ENCODE measurements at places on chromosomes 4 and X.

DNA sequence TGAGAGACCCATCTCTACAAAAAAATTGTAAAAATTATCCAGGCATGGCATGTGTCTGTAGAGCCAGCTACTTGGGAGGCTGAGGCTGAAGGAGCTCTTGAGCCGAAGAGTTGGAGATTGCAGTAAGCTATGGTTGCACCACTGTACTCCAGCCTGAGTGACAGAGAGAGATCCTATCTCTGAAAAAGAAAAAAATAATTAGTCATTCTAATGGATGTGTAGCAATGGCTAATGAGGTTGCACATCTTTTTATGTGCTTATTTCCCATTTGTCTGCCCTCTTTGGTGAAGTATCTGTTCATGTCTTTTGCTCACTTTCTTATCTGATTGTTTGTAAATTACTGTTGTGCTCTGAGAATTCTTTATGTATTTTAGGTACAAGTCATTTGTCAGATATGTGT is 19.0 kb upstream of the MAML3 start:
- no peak for DNase-seq

GRCh38 chr4:151955721-151956380 is 195.0 kb upstream of the GATB start:
- DNase-seq: no peak

DNA sequence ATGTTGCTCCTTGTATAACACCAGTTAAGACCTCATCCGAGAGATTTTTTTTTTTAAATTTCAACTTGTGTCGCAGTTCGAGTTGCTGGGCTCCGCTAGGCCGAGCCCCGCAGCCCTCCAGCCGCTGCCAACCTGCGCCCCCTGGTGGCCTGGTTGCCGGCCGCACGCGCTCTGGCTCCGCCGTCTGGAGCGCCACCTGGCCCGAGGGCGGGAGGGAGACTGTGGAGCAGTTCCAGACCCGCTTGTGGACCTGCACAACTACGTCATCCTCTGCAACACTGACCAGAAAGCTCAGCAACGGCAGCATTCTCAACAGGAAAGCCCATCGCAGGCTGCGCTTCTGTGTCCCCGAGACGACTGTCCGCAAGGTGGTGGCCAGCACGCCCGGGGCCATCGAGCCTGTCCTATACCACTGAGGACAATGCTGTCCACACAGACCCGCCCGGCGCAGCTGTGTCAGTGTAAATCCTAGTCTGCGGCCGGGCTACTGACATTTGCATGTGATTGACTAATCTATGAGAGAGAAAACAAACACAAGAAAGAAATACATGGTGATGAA is 39.1 kb downstream of the ARL9 start:
- DNase-seq: peak; percentile 78

- no peak for DNase-seq
Measured at GRCh38 chr4:52010986-52011385, 9.2 kb downstream of the LRRC66 start.

GRCh38 chrX:9899640-9900111 is 67.5 kb upstream of the CLDN34 start:
- peak; percentile 49 for DNase-seq

GRCh38 chr4:107213410-107213809 is 177.3 kb upstream of the DKK2 start:
- DNase-seq: peak; percentile 79

GRCh38 chr4:159308566-159309340 is 205.9 kb downstream of the RAPGEF2 start:
- no peak for DNase-seq

DNA sequence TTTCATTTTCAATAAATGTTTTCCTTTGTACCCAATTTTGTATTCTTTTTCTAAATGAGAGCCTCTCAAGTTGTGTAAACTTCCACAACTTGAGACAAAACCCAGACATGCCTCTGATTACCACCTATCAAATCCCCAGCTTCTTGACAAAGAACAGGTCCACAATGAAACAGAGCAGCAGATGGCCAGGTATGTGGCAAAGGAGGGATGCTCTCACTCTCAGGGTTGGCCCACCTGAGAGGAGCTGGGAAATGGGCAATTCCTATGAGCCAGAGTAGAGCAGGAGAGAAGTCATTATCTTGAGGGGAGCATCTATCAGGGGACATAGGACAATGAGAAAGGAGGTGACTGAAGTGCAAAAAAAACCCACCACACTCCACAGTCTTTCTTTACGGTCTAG is 273.5 kb upstream of the FAM241A start:
- DNase-seq: no peak

GRCh38 chr4:23023121-23023520 is 330.4 kb downstream of the GBA3 start:
- DNase-seq: peak; percentile 61

GRCh38 chrX:115324194-115324593 is 34.7 kb downstream of the LUZP4 start:
- DNase-seq: peak; percentile 48

- DNase-seq: no peak
Measured at GRCh38 chr4:69058410-69059059, 37.7 kb upstream of the UGT2B7 start.

DNA sequence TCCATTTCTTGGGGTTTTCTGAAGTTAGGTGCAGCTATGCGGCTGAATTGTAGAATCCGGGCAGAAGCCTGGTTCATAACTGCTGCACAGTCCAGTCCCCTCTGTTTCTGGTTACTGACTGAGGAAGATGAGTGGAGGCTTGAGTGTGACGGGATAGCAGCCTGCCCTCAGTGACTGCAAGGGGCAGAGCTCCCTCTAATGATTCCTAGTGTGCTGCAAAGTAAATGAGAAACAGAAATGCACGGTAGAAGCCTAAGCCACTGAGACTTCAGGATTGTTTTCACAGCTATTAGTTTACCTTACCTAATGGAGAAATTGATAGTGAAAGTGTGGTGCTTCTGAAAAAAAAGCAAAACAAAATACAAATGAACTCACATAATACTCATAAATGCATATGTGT is 189.2 kb downstream of the GPM6A start:
- no peak for DNase-seq

GRCh38 chr4:140300271-140300970 is 73.0 kb upstream of the SCOC start:
- DNase-seq: no peak

- no peak for DNase-seq
Measured at GRCh38 chr4:188262464-188262863, 123.2 kb downstream of the TRIML1 start.

GRCh38 chr4:44725166-44725565 is 1.2 kb downstream of the GNPDA2 start:
- no peak for DNase-seq

- DNase-seq: no peak
Measured at GRCh38 chrX:79371101-79371500, 4.0 kb upstream of the ITM2A start.

DNA sequence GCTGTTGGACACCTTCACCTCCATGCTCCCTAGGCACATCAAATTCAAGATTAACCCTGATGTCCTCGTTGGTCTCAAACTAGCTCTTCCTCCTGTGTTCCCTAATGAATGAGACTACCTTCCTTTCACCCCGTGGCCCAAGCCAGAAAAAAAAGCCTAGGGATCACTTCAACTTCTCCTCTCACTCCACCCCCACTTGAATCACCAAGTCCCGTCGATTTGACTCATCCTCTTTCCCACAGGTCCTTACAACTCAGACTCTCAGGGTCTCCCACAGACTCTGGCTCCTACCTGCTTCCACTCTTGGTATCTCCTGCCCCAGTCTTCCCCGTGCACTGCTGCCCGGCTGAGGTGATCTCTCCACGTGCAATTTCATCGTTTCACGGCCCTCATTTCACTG is 8.5 kb downstream of the SLC25A43 start:
- no peak for DNase-seq

DNA sequence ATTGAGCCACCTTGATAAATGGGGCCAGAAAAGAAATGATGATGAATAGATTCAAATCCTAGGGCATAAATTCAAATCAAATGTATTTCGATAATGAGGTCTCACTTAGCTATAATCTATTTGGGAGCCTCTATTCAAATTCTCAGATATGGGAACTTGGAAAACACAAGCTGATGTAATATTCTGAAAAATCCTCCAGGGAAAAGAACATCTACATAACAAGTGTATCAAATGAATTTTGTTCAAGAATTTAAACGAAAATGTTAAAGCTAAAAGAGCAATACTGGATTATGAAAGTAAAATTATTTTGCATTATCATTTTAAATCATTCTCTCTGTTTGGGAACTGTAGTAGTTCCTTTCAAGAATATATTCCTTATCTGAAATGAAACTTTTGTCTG is 38.9 kb upstream of the RAP1GDS1 start:
- no peak for DNase-seq

DNA sequence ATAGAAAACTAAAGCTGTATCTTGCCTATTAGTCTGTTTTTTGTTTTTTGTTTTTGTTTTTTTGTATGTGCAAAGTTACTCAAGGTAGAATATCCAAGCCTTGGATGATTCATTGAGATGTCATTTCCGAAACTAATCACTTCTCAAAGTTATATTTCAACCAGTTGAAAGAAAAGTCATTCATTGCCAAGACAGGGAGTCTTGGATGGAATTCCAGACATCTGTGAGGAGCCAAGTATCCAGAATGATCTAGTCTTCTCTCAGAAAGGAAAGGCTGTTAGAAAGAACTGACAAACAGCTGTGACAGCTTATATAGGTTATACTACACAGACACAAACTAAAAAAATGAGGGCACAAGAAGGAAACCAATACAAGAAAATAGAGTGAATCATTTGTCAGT is 141.1 kb upstream of the NDST3 start:
- DNase-seq: no peak

DNA sequence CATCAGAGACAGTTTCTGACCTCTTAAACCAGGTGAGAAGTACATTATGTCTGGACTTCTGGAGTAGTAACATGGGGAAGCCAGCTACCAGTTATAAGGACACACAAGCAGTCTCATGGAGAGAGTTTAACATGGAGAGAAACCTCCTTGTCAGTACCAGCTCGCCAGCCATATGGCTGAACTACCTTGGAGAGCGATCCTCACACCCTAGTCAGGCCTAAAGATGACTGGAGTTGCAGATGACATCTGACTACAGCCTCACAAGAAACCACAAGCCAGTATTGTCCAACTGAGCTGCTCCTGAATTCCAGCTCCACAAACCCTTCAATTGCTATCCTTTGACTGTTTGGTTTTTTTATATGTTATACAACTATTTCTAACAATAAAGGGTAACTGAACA is 49.8 kb downstream of the PDHA2 start:
- DNase-seq: no peak

- DNase-seq: no peak
Measured at GRCh38 chr4:184544788-184545409, 70.5 kb upstream of the IRF2 start.

DNA sequence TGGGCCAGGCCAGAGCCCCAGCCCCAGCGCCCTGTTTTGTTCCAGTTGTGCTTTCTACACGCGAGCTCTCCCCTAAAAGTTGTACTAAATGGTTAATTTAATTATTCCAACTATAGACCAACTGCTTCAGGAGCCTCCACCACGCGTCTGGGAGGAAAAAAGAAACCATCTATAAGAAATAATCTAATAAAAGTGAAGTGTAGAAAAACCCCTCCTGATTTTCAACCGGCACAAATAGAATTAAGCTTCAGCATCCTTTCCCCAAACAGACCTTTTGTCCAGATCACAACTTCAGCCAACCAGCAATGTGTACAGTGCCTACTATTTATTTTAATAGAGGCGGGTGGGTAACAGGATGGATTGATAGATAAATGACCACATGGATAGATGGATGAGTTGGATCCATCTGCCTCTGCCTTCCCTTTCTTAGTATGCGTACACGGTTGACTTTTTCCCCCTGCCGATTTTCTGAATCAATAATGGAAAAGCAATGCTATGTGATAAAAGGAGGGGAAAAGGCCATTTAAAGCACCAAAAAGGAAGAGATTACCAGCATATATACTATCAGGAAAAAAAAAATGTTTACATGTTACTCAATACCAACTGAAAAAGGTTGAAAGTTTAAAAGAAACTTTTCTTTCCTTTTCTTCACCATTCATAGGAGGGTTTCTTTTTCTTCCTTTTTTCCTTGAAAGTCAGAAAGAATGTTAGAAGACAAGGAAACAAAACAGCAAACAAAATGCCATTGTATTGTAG is 3.7 kb upstream of the PHOX2B start:
- no peak for DNase-seq

DNA sequence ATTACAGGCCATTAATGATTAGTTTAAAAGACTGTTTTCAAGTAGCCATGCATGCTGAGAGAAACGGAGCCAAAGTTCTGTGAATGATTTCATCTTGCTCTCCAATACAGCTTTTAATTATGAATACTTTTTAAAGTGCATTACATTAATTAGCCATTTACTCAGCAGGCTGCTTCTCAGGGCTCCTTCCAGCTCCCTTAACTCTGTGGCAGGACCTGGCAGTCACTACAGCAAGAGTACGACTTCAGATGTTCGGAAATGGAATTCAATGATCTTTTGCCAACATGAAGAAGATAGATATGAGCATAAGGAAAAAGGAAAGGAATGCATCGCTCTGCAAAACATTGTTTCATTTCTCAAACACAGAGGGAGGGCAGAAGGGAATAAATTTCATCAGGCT is 987.2 kb downstream of the PDHA2 start:
- no peak for DNase-seq

DNA sequence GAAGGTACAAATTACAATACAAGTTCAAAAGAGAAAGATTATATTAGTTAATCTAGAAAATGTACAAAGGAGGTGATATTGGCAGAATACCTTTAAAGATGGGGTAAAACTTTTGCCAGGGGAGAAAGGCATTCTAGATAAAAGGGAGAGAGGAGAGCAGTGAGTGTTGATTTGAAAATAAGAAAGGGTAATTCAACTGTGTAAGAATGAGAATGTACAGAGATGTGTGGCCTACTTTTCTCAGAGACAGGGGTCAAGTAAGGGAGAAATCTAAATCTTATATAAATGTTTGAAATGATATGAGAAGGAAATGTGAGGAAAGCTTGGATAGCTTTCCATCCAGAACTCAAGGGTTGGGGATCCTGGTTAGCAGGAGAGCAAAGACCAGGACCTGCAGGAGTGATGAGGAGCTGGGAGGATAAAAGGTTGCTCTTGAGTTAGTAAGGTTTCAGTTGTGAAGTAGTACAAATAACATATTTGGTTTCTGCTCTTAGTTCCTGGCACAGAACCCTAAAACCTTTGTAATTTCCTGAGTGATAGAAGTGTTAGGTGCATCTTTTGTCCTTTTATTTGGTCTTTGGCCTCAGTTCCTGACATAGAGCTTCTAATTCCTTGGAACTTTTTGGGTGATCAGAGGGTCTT is 489.9 kb downstream of the INPP4B start:
- DNase-seq: no peak

GRCh38 chr4:1600211-1600780 is 83.8 kb downstream of the FAM53A start:
- peak; percentile 28 for DNase-seq

DNA sequence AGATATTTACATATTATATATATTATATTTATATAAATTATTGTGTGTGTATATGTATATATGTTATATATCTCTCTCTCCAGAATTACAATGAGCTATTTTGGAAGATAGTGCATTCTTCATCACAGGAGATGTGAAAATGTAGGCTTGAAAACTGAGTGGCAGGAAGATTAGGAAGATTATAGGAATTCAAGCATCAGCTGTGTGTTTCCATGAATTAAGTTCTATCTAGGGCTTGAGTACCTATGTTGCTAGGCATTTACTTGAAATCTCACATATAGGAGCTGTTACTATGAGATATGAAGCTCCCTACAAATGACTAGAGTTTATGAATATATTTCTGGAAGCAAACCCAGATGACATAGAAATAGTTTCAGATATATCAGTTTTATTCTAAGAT is 328.7 kb downstream of the EPHA5 start:
- no peak for DNase-seq

- DNase-seq: peak; percentile 4
Measured at GRCh38 chr4:132557660-132558059, 591.4 kb upstream of the PCDH10 start.
